ENCODE measurements at places on chromosomes 4 and X.

DNA sequence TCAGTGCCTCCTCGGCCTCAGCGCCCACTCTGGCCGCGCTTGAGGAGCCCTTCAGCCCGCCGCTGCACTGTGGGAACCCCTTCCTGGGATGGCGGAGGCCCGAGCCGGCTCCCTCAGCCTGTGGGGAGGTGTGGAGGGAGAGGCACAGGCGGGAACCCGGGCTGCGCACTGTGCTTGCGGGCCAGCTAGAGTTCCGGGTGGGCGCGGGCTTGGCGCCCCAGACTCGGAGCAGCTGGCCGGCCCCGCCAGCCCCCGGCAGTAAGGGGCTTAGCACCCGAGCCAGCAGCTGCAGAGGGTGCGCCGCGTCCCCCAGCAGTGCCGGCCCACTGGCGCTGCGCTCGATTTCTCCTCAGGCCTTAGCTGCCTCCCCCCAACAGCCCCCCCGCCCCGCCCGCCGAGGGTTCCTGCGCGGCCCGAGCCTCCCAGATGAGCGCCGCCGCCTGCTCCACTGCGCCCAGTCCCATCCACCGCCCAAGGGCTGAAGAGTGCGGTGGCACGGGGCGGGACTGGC is 1137.0 kb downstream of the PCDH18 start:
- no peak for DNase-seq

DNA sequence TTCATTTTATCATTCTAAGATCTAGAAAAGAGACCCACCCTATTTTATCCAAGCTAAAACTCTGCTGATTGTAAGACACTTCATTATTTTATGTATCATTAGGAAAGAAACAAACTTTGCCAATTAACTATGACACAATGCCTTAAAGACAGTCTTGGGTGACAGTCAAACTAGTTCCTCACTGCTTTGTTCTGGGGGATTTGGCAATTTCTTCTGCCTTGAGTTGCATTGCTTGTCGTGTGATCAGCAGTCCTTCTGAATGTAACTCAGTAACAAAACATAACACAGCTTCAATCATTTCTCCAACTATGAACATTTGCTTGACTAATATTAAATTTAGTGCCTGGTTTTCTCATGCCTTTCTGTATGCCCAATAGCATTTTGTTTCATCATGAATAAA is 577.9 kb upstream of the DIPK2B start:
- no peak for DNase-seq

- no peak for DNase-seq
These were observed 111.5 kb downstream of the MID1 start for GRCh38 chrX:10508891-10509290.

DNA sequence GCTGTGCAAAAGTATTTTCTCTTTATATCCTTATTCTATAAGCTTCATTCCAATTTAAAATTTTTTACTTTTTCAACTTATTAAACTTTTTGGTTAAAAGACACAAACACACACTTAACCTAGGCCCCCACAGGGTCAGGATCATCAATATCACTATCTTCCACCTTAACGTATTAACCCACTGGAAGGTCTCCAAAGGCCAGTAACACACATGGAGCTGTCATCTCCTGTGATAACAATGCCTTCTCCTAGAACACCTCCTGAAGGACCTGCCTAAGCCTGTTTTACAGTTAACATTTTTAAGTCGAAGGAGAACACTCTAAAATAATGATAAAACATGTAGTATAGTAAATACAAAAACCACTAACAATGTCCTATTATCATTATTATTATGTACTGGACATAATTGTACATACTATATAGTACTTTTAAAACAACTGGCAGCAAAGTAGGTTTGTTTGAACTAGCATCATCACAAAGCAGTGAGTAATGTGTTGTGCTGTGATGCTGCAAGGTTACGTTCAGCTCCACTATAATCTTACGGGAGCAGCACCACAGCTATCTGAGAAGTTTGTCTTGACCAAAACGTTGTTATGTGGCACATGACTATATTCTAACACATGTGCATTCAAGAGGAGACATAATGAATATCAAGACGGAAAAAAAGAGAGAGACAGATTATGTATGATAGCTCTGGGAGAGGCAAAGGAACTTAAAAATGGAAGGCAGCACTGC is 33.7 kb downstream of the DHX15 start:
- DNase-seq: no peak

DNA sequence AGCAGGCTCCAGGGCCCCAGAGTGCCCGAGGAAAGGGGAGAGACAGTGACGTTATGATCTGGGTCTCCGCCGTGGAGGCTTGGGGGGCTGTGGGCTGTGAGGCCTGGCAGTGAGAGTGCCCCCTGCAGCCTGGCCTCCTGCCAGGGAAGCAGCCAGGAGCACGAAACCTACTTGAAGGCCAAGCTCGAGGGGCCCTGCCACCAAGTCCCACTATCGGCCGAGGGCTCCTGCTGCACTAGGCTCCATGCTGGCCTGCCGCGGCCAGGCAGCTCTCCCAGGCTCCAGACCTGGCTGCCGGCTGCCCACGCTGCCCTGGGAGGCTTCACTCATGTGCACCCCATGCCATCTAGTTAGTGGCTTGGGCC is 18.7 kb downstream of the FLNA start:
- DNase-seq: no peak

- DNase-seq: no peak
These were observed 17.8 kb upstream of the RPL39 start for GRCh38 chrX:119809185-119809666.

- no peak for DNase-seq
These were observed 19.8 kb downstream of the MXRA5 start for GRCh38 chrX:3326681-3327080.

DNA sequence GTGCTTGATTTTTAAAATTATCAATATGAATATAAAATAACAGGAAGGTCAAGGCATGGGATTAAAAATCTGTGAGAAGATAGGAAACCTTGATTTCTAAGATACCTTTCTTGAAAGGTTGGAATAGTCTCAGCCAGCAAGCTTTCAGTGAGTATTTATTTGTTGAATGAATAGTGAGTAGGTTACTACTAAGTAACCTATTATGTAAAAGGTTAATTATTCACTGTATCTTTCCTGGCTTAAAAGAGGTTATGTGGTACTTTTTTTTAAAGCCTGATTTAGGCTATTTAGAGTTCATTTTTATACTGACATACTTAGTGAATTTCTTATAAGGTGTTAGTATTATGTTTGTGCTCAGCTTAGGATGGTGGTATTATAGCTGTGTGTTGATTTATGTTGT is 123.5 kb downstream of the PTPN13 start:
- DNase-seq: no peak

DNA sequence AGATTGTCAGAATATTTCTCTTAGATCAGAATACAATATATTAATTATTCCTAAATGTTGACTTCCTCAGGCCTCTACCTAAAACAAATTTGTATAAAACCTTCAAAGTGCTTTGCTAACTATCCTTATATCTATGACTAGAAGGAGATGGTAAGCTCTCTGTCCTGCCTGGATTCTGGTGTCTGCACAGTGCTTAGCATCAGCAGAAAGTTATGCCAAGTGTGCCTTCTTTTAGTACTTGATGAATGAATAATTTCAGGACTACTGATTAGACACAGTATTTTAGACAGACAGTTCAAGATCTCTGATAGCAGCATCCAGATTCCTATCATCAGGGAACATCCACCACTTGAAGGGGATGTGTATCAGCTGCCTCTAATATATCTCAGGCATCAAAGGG is 242.4 kb upstream of the TLL1 start:
- DNase-seq: no peak
